Aortic smooth muscle cell (primary cell): ENCODE measurements at places on chromosomes 6 and 20. TPM values are rescaled to one million over a fixed set of nuclear protein-coding genes. Genes with fewer than 3 reads are reported as not detected.

The ID4 gene
- 40.4 and 67.0 TPM in 2 replicates for total RNA-seq

The GJE1 gene
- total RNA-seq = not detected in 2 replicates

The POPDC3 gene
- 0.44 and 0.92 TPM in 2 replicates for total RNA-seq

The PBOV1 gene
- total RNA-seq = not detected in 2 replicates

The REPS1 gene
- total RNA-seq = 23.0 and 25.0 TPM in 2 replicates

The SLC26A8 gene
- total RNA-seq = 0.26 and 0.31 TPM in 2 replicates

The DDX27 gene
- total RNA-seq = 26.1 and 36.3 TPM in 2 replicates

The BMP5 gene
- total RNA-seq = not detected in 2 replicates

The SMOC2 gene
- total RNA-seq = 0.25 TPM in 1 of 2 replicates, not detected in the other

The BCAS1 gene
- total RNA-seq = not detected in 2 replicates

The SNRPB2 gene
- total RNA-seq = 39.8 and 48.7 TPM in 2 replicates

The OR2H1 gene
- total RNA-seq = not detected in 2 replicates

The ZHX3 gene
- 18.1 and 22.5 TPM in 2 replicates for total RNA-seq

The RAET1L gene
- total RNA-seq = not detected in 2 replicates

The LPIN3 gene
- total RNA-seq = 3.4 TPM in 2 replicates

The ABHD16B gene
- not detected in 2 replicates for total RNA-seq

The BMP6 gene
- total RNA-seq = 5.4 and 7.9 TPM in 2 replicates

The DLK2 gene
- total RNA-seq = 0.12 TPM in 1 of 2 replicates, not detected in the other

The TPD52L1 gene
- 7.9 and 29.0 TPM in 2 replicates for total RNA-seq

The MTG2 gene
- 16.4 and 19.3 TPM in 2 replicates for total RNA-seq

The MROH8 gene
- total RNA-seq = 1.6 and 2.0 TPM in 2 replicates

The NOX3 gene
- not detected in 2 replicates for total RNA-seq

The OLIG3 gene
- total RNA-seq = 0.06 TPM in 1 of 2 replicates, not detected in the other

The COL19A1 gene
- not detected in 2 replicates for total RNA-seq
